GDM1 (cell line): ENCODE measurements at places on chromosomes 13 and 19.

DNA sequence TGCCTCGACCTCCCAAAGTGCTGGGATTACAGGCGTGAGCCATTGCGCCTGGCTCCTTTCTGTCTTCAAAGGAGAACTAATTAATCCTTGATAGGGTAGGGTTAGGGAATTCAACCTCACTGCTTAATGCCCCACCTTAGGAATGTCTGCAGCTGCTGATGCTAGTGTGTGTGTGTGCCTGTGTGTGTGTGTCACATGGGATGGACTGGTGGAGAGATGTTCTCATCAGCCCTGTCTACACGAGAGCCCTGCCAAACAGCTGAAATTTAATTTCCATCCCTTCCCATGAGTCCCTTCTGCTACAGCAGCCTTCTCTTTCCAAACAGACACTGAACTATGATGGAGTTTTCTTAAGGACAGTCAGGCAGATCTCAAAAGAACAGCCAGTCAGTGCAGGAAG lies 46.5 kb upstream of the CLDN10 start:
- no peak for DNase-seq

DNA sequence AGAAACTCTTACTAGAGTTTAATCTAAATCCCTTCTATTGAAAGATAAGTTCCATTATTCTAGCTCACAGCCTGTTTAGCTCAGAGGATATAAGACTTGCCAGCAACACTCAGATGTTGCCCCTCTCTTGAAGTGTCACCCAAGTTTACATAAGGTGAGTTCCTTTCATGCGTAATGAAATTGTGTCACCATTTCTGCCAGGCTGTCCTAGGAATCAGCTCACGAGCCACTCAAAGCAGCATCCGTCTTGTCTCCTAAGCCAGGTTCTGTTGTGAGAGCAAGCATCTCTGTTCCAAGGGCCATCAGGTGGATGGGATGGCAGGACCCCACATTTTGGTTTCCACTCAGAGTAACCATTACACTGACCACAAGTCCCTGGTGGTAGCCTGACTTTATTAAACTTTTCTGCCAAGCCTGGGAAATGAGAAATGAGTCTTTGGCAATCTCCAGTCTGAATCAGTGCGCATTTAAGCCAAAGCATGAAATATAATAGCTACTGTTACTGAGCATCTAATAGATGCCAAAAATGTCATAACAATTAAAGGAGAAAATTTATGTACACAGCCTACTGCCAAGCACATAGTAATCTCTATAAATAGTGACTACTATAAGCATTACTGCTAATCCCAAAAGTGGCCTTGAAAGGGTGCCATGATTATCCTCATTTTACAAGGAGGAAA lies 179.6 kb upstream of the MIR17HG start:
- DNase-seq = no peak

DNA sequence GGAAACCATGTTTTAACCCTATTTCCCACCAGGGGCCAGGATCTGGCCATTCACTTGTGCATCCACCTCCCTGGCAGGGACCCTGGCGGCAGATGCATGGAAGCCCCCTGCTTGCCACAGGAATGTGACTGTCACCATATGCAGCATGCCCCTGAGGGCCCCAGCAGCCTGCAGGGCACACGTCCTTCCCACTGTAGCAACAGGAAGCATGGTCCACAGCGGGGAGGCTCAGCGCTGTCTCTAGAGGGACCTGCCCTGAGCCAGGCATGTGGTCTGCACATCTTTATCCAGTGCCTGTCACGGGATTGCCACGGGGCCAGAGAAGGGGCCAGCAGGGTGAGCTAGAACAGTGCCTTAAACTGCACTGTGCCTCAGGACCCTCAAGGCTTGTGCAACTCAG lies 34.9 kb upstream of the MCF2L start:
- no peak for DNase-seq

- no peak for DNase-seq
Observed at GRCh38 chr19:18001777-18002345, 6.1 kb upstream of the ARRDC2 start.

- DNase-seq = no peak
Observed at GRCh38 chr13:91240341-91240740, 107.1 kb upstream of the MIR17HG start.

DNA sequence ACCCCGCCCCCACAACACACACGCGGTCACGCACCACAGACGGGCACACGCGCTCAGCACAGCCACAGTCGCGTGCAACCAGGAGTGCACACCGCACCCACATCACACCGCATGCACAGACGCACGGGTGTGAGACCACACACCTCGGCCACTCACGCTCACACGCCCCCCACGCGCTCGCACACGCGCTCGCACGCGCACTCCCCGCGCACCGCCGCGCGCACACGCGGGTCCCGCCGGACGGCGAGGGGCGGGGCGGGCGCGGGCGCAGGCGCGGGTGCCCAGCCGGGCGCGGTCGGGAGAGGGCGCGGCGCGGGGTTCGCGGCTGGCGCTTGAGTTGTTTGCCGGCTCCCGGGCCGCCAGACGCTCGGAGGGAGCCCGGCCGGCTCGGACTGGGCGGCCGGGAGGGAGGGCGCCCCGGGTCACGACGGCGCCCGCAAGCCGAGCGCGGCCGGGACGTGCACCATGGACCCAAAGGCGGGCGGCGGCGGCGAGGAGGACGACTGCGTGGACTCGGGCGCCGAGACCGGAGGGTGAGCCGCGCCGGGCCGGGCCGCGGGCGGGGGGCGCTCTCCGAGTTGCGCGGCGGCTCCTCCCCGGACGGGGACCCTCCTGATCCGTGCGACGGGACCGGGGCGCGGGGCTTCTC lies at the start of gene FAM124A:
Gene FAM124A, plus strand, starts transcription at position 362 of the 649 bp plus-strand sequence. Its CDS starts 104 bp downstream, at position 466.
- peak; percentile 59 for DNase-seq

- DNase-seq = no peak
Observed at GRCh38 chr13:23381866-23382265, 51.6 kb downstream of the SACS start.

DNA sequence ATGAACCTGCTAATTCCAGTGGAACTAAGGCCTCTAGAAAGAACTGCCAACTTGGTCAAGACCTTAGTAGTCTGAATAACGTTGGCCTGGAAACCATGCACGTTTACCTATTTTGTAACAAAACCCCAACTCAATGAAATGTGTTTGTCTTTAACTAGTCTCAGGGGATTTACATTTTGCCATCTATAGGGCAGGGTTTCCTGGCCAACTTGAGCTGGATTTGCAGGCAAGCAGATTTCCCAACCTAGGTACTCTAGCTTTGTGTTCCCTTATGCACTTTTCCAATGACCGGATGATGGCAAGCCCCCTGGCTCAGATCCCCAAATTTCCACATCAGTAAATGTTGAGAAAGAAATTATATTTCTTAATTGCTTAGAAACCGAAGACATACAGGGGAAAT lies 114.5 kb downstream of the IRS2 start:
- no peak for DNase-seq

DNA sequence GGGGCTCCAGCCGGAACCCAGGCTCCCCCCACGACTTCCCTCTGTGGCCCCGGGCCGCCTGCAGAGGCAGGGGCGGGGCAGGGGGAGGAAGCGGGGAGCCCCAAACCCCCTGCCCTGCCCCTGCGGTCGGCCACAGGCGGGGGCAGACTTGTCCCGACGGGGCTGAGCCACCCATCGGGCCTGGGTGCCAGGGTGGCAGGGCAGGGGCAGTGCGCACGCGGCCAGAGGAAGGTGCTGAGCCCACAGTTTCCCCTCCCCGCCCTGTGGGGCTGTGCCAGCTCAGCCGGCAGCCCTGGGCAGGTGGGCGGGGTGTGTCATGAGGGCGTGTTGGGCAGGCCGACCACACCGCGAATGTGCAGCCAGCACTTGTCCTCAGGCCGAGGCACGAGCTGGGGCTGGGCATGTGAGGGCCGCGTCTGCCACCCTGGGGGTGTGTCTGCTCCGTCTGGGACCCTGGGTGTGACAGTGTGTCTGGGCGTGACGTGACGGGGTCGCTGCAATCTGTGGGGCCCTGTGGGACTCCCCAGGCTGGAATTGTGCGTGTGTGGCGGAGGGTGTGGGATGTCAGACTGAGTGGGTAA lies 17.7 kb downstream of the CCDC97 start:
- peak; percentile 95 for DNase-seq

- DNase-seq = no peak
Observed at GRCh38 chr13:23433171-23434153, at the start of gene SACS. SACS (minus strand) TSS chr13:23433702; CDS start chr13:23411239, 22,463 bp downstream.
